PC-9 (cell line): ENCODE measurements at places on chromosomes 16 and 17. TPM values are rescaled to one million over a fixed set of nuclear protein-coding genes. Genes with fewer than 3 reads are reported as not detected.

Gene CRYM
- not detected in 2 replicates for total RNA-seq

Gene OR2C1
- total RNA-seq = not detected in 2 replicates

Gene CLDN7
- total RNA-seq = 390 and 442 TPM in 2 replicates

Gene PSMD11
- 145 and 149 TPM in 2 replicates for total RNA-seq

Gene SULT1A2
- 21.8 and 23.0 TPM in 2 replicates for total RNA-seq

Gene ZPBP2
- not detected in 2 replicates for total RNA-seq

Gene TBC1D16
- 41.7 and 44.1 TPM in 2 replicates for total RNA-seq

Gene RGS11
- not detected in 2 replicates for total RNA-seq

Gene TRPV2
- total RNA-seq = 3.1 and 5.3 TPM in 2 replicates

DNA sequence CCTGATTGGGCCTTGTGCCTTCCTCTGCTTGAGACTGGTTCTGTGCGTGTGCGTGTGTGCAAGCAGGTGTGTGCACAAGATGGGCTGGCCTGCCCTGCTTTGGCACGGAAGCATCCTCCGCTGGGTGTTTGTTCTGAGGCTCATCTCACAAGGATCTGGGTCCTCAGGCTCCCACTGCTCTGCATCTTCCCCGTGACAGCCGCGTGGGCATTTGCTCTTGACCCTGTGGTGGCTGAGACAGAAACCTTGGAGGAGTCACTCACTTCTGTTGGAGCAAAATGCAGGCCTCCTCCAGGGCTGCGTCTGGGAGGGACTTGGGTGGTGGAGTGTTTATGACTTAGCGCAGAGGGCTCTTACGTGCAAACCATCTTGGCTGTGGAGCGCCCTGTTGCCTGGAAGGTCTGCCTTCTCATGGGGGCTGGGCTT is 119.2 kb downstream of the RPTOR start:
- no peak overlapping the region for H3K27ac ChIP-seq
- H3K4me3 ChIP-seq = no peak overlapping the region
- no peaks in the 10 kb centered on the region for H3K36me3 ChIP-seq
- no peak for DNase-seq
- no peaks in the 10 kb centered on the region for H3K4me1 ChIP-seq

- no peak overlapping the region for H3K27ac ChIP-seq
- H3K4me3 ChIP-seq = no peak overlapping the region
- no peaks in the 10 kb centered on the region for H3K4me1 ChIP-seq
- DNase-seq = no peak
- no peaks in the 10 kb centered on the region for H3K27me3 ChIP-seq
Measured at GRCh38 chr17:2990396-2990795, 73.0 kb downstream of the OR1D5 start.

DNA sequence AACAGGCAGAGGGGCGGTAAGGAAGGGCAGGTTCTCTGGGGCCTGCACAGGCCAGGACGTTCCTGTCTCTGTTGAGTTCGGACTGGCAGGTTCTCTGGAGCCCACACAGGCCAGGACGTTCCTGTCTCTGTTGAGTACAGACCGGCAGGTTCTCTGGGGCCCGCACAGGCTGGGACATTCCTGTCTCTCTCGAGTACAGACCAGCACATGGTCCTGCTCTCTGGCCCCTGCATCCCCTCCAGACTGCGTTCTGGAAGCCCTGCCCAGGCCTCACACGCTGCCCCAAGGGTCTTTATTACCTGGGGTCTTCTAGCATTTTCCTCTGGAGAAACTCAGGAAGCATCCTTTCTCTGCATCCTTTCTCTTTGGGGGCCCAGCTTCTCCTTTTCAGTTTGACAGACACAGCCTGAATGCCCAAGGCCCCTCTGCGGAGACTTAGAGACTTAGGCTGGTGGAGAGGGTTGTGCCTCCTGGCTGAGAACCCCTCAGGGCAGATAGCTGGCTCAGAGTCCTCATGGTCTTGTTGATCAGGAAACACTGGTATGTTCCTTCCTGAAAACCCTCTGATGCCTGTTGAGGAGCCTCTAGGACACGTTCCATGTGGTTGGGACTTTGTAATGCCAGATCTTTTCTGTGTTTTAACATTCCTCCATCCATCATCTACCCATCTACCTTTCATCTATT is 18.0 kb upstream of the GSE1 start:
- DNase-seq = no peak
- no peaks in the 10 kb centered on the region for H3K36me3 ChIP-seq
- no peak overlapping the region for H3K4me3 ChIP-seq
- H3K27me3 ChIP-seq = no peaks in the 10 kb centered on the region

GRCh38 chr17:81821603-81822311 is 11.3 kb downstream of the MCRIP1 start:
- peak; percentile 80 for DNase-seq
- H3K36me3 ChIP-seq = no peaks in the 10 kb centered on the region
- H3K4me3 ChIP-seq = no peak overlapping the region
- no peak overlapping the region for H3K27ac ChIP-seq
- H3K27me3 ChIP-seq = no peaks in the 10 kb centered on the region

DNA sequence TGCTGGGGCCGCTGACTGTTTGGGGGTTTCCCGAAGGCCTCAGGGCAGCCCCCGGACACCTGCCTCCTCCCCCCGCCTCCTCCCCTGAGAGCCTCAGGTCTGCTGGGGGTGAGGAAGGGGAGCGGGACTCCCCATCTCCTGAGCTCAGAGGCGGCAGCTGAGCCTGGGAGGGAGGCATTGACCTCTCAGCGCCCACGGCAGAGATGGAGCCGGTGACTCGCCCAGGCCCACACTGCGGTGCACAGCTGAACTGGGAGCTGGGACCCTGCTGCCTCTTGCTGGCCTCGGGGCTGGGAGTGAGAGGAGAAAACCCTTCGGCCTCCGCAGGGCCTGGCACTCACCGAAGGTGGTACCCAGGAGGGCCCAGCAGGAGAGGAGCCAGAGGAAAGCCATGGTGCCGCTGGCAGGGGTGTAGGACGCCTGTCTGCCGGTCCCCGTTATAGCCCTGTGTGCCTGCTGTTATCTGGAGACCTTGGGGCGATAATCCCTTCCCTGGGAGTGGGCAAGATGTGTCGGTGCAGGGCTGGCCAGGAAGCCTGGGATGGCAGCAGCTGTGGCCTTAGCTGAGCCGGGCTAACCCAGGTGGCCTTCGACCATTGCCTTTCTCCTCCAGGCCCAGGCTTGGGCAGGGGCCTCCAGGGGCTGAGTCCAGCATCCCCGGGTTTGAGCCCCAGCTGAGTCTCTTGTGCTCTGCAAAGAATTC is at the start of gene CTRB2:
CTRB2 (minus strand) TSS at position 413 of the 703 bp plus-strand sequence; CDS start at position 393, 20 bp downstream.
- no peaks in the 10 kb centered on the region for H3K36me3 ChIP-seq
- no peaks in the 10 kb centered on the region for H3K4me1 ChIP-seq
- H3K27me3 ChIP-seq = no peaks in the 10 kb centered on the region
- no peak within 1 kb of the TSS for H3K27ac ChIP-seq

DNA sequence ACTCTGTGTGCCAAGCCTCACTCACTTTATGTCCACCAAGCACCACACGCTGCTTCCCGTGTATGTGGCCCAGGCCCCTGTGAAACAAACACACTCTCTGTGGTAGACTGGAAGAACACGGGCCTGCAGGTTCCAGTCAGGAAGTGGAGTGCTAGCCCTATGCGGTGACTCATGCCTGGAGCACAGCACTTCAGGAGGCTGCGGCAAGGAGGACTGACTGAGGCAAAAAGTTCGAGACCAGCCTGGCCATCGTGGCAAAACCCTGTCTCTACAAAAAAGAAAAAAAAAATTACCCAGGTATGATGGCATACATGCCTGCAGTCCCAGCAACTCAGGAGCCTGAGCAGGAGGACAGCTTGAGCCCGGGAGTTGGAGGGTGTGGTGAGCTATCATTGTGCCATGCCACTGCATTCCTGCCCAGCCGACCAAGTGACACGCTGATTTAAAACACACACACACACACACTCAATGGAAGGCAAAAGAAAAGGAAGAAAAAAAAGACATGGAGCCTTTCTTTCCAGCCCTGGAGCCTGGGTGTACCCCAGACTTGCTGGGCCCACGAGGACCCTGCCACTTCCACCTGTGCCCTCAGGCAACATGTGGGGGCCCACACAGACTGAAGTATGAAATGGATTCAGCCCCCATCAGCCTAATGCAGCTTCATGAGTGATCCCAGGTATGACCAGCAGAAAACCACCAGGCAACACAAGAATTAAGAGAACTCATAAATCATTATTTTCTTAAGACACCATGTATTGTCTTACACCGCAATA is 126.6 kb downstream of the ANKRD11 start:
- peak; percentile 74 for DNase-seq
- H3K4me3 ChIP-seq = no peak overlapping the region
- peaks cover 31% of the 10 kb centered on the region for H3K4me1 ChIP-seq
- peak overlapping the region; percentile 30; the same call in 1 of the 2 replicates for H3K27ac ChIP-seq

- H3K27ac ChIP-seq = no peak overlapping the region
- no peaks in the 10 kb centered on the region for H3K27me3 ChIP-seq
- no peak for DNase-seq
- no peaks in the 10 kb centered on the region for H3K36me3 ChIP-seq
Measured at GRCh38 chr17:2076087-2076984, 21.4 kb downstream of the HIC1 start.

DNA sequence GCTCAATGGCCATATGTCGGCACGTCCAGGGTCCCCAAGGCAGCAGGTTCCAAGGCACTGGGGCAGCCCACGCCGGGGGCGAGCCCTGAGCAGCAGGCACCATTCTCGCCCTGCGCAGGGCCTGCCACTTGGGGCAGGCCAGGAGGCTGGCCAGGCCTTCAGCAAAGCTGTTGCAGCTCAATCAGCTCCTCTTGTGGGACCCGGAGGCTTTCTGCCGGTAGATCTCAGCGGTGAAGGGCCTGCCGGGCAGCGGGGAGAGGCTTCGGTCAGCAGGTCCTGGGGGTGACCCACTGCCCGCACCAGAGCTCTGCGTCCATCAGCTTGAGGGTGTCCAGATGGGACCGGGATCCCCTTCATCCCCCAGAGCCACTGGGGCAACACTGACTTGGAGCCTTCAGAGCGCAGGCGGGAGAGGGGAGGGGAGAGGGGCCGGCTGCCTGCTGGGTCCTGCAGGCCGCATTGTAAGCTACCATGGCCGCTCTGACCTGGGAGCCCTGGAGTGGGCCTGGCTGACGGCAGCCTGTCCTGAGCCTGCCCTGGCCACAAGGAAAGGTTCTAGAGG is 9.5 kb upstream of the RASD1 start:
- H3K4me3 ChIP-seq = no peak overlapping the region
- H3K4me1 ChIP-seq = peaks cover 6% of the 10 kb centered on the region; the same call in 1 of the 2 replicates
- no peaks in the 10 kb centered on the region for H3K36me3 ChIP-seq
- H3K27me3 ChIP-seq = no peaks in the 10 kb centered on the region
- H3K27ac ChIP-seq = no peak overlapping the region

DNA sequence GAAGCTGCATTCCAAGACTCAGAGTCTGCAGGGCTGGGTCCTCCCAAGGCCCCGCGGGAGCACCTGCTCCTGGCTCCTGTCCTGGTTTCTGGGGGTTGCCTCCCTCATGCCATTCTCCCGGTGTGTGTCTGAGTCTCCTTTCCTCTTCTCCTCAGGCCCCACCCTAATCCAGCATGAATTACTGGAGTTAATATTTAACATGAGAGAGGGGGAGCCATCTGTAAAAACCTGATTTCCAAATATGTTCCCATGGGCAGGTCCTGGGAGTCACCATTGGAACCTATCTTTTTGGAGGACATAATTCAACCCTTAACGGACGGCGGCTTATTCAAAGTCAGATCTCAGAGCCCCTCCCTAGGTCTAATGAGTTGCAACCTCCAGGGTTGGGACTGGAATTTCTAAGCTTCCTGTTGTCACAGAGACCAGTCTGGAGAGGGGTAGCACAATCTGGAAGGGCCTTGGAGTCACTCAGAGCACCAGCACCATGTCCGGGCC is 5.4 kb downstream of the C17orf99 start:
- H3K4me3 ChIP-seq = no peak overlapping the region
- H3K27me3 ChIP-seq = no peaks in the 10 kb centered on the region
- H3K27ac ChIP-seq = 0 out of 2 replicates have a peak overlapping the region, but pooled peaks have one; percentile 6
- H3K36me3 ChIP-seq = no peaks in the 10 kb centered on the region

- no peaks in the 10 kb centered on the region for H3K36me3 ChIP-seq
- peaks cover 24% of the 10 kb centered on the region for H3K4me1 ChIP-seq
- H3K4me3 ChIP-seq = no peak overlapping the region
- no peak overlapping the region for H3K27ac ChIP-seq
- H3K27me3 ChIP-seq = no peaks in the 10 kb centered on the region
Measured at GRCh38 chr17:18044609-18045008, 5.4 kb downstream of the GID4 start.

DNA sequence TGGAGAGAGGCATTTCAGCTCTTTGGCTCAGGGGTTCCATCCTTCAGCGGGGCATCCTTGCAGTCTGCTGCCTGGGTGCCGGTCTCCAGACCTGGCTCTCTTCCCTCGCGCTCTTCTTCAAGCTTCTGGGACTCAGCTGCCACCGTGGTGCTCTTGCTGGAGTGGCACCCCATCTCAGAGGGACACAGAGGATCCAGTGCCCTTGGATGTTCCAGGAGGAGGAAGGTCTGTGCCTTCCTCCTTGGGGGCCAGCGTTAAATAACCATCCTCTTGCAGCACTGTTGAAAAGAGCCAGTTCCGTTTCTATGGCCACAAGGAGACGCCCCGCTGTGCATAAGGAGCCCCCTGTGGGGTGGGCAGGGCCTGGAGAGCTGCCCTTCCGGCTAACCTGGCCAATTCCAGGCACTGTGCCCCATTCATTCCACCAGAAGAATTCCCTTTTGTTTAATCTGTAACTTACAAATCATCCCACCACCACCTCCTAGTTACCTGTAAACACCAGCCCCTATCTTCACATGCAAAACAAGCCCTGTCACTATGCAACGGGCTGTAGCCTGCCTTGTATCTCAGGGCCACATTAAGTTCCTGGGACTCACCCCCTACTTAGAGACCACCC is 8.6 kb downstream of the CHD9NB start:
- no peaks in the 10 kb centered on the region for H3K4me1 ChIP-seq
- DNase-seq = peak; percentile 22
- 0 out of 2 replicates have a peak, but pooled peaks cover 4% of the 10 kb centered on the region for H3K27me3 ChIP-seq
- no peaks in the 10 kb centered on the region for H3K36me3 ChIP-seq
- no peak overlapping the region for H3K27ac ChIP-seq
- no peak overlapping the region for H3K4me3 ChIP-seq

- H3K36me3 ChIP-seq = no peaks in the 10 kb centered on the region
- H3K4me3 ChIP-seq = no peak overlapping the region
- H3K27ac ChIP-seq = no peak overlapping the region
- H3K4me1 ChIP-seq = peaks cover 22% of the 10 kb centered on the region
Measured at GRCh38 chr17:78980624-78980972, 875 bp upstream of the LGALS3BP start.

DNA sequence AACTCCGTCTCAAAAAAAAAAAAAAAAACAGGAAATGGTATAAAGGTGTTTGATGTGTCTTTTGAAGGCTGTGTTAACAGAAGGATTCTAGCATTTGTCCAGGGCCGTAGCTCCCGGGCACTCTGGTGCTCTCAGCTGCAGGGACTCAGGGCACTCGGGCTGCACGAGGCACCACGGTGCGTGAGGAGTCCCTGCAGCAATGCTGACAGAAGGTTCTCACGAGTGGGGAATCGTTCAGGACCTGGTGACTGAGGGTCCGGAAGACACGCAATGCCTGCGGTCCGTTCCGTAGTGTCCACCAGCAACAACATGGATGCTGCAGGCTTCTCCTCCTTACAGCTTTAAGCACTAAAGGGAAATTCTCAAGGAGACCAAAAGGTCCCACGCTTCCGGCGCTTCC is 12.6 kb upstream of the FAAP100 start:
- no peak overlapping the region for H3K27ac ChIP-seq
- no peak for DNase-seq
- no peak overlapping the region for H3K4me3 ChIP-seq
- H3K27me3 ChIP-seq = no peaks in the 10 kb centered on the region
- H3K36me3 ChIP-seq = peaks cover 4% of the 10 kb centered on the region
